Activated naive CD4-positive, alpha-beta T cell treated with anti-CD3 and anti-CD28 coated beads, Interleukin-2, amount 50 U/mL, for 72 hours (primary cell): ENCODE measurements at places on chromosomes 12 and 14.

GRCh38 chr12:27498761-27499160 is 25.2 kb upstream of the PPFIBP1 start:
- DNase-seq, result no peak

DNA sequence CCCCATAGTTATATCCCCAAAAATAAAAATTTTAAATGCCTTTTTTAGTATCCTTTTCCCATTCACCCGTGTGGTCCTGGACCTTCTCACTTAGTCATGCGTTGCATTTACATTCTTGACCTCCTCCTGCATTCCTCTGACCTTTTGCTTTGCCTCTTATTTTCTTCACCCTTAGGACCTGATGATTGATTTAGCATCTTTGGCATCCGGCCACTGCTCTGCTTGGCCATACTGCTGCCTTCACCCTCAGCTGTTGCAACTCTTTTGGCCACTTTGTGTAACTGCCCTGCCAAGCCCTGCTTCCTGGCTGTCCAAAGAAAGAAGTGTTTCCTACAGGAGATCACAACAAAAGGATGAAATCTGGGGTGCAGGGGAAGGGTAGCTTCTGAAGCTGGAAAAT is 48.8 kb upstream of the SLC38A4 start:
- no peak for DNase-seq

- no peak for DNase-seq
Measured at GRCh38 chr14:52026901-52027300, 37.6 kb downstream of the RTRAF start.

GRCh38 chr12:67671892-67672291 is 23.3 kb downstream of the DYRK2 start:
- no peak for DNase-seq

DNA sequence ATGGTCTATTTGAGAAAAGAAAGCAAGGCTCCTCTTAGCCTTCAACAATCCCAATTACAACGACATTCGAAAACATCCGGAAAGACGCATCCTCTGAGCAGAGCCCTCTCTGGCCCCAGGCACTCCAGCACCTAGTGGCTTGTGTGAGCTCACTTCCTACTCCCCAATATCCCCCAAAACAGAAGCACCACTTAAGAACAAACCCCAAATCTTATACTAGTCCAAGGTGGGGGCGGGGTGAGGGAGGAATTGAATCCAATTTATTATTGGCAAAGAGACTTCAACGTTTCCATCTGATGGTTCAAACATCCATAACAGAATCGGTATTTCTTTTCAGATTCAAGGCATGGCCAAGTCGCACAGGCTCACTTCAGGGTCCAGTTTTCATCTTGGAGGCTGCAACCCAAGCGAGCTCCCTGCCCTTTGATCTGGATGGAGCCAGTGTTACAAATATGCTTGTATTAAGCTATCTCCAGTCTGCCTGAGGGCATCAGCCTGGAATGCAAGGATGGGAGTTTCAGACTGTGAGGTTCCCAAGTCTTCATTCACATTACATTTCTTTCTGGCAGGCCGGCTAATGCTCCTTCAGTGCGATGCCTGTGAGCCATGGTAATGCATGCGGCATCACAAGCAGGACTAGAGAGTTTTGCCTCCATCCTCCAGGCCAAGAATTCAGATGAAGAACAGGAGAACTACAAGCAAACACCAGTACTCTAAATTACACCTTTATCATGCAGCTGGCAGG is 132.5 kb upstream of the FOXN3 start:
- DNase-seq, result no peak

DNA sequence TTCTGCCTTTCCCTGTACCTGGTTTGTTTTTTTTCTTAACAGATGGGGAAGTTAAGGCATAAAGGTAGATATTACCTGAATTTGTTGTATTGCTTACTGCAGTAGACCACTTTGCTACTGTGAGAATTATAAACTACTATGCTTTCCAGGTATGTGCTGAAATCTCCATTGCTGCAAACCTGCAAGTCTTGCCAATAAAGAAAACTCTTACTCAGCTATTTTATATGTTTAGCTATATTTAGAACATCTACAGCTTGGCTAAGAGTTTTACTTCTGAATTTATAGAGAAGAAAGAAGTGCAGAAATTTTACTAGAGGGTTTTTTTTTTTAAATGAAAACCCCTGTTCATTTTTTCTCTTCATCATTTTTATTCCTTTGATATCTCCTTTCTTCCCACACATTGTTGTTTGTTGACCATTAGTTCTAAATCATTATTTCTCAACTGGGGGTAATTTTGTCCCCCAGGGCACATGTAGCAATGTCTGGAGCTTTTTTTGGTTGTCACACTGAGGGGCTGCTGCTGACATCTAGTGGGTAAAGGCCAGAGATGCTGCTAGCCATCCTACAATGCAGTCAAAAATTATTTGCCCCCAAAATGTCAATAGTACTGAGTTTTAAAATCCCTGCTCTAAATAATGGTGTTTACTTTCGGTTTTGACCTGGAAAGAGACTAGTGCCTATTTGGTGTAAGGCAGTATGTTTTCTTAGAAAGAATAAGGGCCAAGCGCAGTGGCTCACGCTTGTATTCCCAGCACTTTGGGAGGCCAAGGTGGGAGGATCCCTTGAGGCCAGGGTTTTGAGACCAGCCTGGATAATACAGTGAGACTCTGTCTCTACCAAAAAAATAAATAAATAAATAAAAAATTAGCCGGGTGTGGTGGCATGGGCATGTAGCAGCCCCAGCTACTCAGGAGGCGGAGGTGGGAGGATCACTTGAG is 48.6 kb downstream of the PCNX1 start:
- DNase-seq, result no peak

DNA sequence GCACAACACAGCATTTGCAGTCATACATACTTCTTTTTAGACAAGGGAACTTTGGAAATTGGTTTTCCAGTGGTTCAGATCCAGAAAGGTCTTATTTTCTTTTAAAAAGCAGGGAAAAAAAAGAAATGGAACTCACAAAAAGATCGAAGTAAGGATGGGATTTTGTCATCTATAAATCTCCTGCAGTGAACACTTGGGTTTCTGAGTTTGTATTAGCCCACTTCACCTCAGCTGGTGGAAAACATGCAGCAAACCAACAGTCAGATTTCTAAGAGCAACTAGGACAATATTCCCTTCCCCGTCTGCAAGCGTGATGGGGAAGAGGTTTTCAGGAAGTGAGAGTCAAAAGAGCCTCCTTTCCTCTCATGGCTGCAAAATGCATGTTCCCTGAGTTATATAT is 4.6 kb downstream of the MYF5 start:
- no peak for DNase-seq

GRCh38 chr12:104189915-104190555 is 25.5 kb upstream of the TXNRD1 start:
- no peak for DNase-seq

DNA sequence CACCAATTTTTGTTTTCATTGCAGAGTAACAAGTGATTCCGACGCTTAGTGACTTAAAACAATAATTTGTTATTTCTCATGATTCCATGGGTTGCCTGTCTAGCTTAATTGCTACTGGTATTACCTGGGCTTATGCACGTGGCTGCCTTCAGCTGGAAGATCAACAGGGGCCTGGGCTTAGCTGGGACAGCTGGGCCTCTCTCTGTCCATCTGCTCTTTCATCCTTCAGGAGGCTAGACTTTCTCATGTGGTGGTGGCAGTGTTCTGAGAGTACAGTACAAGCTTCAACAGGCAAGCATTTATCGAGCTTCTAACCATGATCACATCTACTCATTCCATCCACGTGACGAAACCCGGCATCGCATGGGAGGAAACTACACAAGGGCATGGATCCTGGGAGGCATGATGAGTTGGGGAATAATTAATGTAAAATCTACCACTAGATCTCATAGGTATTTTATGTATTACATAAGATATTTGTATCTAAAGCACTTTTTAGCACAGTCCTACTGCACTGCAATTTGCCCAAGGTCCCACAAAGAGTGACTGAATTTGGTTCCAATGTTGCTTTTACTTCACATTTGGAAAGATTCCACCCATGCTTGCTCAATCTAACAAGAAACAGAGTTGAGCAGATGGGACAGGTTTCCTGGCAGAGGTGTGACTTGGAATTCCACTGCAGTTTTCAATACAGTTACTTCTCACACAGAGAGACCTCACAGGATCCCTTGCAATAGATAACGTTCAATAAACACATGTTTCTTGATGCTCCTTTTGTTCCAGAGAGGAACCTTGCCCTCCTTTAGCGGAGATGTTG is 153.1 kb upstream of the FRMD6 start:
- DNase-seq, result no peak
